ENCODE measurements at places on chromosomes 1 and 21. TPM values are rescaled to one million over a fixed set of nuclear protein-coding genes. Genes with fewer than 3 reads are reported as not detected.
A peak's percentile ranks its signal among the peaks of the same experiment; 100 is the strongest.

DNA sequence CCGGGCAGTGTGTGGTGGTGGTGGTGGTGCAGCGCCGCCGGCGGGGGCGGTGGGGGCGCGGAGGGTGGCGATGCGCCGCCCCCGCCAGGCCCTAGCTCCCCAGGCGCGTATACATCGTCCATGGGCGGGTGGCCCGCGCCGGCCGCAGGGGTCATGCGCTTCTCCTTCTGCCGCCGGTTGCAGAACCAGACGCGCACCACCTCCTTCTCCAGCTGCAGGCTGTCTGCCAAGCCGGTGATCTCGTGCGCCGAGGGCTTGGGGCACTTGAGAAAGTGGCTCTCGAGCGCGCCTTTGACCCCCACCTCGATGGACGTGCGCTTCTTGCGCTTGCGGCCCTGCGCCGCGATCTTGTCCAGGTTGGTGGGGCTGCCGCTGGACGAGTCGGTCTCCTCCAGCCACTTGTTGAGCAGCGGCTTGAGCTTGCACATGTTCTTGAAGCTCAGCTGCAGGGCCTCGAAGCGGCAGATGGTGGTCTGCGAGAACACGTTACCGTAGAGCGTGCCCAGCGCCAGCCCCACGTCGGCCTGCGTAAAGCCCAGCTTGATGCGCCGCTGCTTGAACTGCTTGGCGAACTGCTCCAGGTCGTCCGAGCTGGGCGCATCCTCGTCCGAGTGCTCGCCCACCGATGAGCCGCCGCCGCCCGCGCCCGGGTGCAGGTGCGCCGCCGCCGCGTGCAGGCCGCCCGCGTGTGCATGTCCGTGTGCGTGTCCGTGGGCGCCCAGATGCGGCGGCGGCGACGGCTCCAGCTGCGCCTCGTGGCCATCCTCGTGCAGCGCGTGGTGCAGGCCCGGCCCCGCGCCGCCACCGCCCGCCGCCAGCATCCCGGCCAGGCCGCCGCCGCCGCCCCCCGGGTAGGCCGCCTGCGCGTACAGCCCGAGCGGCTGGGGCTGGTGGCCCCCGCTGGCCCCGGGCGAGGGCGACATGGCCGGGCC lies 926 bp downstream of the POU3F1 start:
- DNase-seq = no peak

DNA sequence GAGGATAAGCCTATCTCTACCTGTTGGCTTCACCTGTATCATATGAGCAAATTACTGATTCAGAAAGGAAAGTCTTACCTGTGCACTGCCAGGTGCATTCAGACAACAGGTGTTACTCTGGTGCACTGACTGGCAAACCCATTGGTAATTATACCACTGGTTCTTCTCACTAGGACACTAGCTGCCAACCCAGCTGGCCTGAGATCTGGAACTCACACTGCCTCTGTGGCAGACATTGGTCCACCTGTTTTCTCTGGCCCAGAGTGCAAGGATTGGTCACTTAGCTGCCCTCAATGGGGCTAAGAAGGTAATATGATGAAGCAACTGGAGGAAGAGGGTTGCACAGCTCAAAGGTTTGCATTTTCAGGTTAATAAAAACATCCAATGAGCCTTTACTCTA lies 140.2 kb upstream of the DNAH14 start:
- DNase-seq = no peak

- DNase-seq = no peak
Measured at GRCh38 chr1:245996811-245997210, 510.3 kb downstream of the SMYD3 start.

DNA sequence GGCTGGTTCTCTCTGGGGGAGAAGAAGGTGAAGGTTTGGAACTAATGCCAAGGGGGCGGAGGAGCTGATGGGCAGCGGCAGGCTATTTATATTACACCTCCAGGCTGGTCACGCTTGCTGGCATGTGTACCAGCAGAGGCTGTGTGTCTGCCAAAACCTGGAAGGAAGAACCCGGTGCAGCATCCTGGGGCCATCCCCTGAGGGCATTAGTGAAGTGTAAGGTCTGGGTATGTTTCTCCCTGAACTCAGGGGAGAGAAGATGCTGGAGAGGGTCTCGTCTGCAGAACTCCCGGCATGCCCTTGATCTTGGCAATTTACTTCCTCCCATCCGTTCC lies 5.3 kb downstream of the DISP3 start:
- DNase-seq = no peak

- no peak for DNase-seq
Measured at GRCh38 chr1:221308534-221309511, 429.6 kb downstream of the HLX start.

SELE gene
- 14.0 TPM for total RNA-seq

DNA sequence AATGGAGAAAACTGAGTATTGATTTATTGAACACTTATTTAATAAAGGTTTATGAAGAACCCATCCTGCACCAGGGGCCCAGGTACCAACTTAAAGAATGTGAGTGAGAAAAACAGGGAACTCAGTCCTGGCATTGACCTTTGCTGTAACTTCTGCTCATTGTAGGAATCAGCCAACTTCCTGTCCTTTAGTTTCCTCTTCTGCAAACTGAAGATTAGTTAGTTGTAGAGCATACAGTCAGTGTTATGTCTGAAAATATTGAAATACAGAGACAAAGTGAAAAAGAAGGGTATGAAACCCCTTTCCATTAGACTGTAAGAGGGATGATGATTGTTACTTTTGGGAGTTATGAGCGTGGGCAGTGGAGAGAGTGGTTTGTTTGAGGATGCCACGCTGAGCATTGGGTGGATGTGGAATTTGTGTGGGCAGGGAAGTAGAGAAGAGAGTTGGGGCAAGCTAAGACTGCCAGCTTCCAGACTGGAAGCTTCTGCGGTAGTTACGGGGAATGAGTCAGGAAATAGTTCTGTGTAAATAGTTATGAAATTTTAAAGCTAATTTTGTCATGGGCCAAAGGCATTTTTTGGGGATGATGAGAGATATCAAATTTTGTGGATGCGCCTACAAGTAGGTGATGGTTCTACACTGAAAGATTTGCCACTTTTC lies 89.2 kb downstream of the GPR88 start:
- DNase-seq = no peak

GRCh38 chr1:12338823-12339222 lies 109.0 kb downstream of the VPS13D start:
- no peak for DNase-seq

DNA sequence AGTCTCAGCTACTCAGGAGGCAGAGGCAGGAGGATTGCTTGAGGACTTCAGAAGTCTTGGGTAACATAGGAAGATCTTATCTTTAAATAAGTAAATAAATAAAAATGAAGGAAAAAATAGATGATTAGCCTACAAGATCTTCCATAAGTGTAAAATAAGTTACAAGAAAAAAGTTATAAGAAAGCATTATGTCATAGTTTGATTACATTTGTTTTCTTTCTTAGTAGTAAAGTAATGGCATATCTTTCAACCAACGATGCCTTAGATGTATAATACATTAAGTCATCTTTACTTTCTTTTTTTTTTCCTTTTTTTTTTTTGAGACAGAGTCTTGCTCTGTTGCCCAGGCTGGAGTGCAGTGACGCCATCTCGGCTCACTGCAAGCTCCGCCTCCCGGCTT lies 46.5 kb downstream of the SNRPE start:
- DNase-seq = no peak

PTGER3 gene
- total RNA-seq = 18.2 TPM

GRCh38 chr21:35871906-35872305 lies 188.4 kb downstream of the SETD4 start:
- DNase-seq = no peak

GRCh38 chr1:27967106-27967883 lies 7.5 kb downstream of the XKR8 start:
- no peak for DNase-seq

GRCh38 chr1:67722292-67722944 lies 37.4 kb downstream of the GADD45A start:
- no peak for DNase-seq

- DNase-seq = no peak
Measured at GRCh38 chr1:148161053-148161901, 9.2 kb upstream of the NBPF11 start.

GRCh38 chr21:35548904-35549615 lies 500.0 kb upstream of the RUNX1 start:
- DNase-seq = no peak

- no peak for DNase-seq
Measured at GRCh38 chr1:53409695-53410094, 49.5 kb upstream of the DMRTB1 start.

DNA sequence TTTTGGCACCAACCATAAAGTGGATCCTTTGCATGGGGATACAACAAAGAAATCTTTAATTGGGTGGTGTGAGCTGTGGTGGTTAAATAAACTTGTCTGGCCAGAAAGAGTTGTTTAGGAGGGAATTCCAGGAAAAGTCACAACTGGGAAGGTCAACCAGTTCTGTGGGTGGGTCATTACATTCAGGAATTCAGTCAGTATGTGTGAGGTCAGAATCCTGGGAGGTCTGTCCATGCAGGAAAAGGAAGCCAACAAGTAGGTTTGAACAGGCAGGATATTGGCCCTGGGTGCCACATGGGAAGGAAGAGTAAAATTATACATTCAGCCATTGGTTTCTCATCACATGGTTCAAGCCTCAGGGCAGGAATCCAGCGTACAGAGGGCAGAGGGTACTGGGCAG lies 162.3 kb upstream of the ADAMTS5 start:
- no peak for DNase-seq

- DNase-seq = no peak
Measured at GRCh38 chr21:25637851-25638659, 1.0 kb upstream of the JAM2 start.

LELP1 gene
- total RNA-seq = not detected

CD84 gene
- 3.8 TPM for total RNA-seq

GRCh38 chr1:226690460-226690982 lies 48.6 kb downstream of the ITPKB start:
- DNase-seq = peak; percentile 59

AVPR1B gene
- total RNA-seq = not detected

- no peak for DNase-seq
Measured at GRCh38 chr21:44018127-44018526, 6.0 kb downstream of the TRAPPC10 start.

- peak; percentile 96 for DNase-seq
Measured at GRCh38 chr1:203006948-203007871, at the start of gene TMEM183A. Gene TMEM183A, plus strand, starts transcription at chr1:203007374. Its CDS starts 92 bp downstream, at chr1:203007466.

KLF18 gene
- total RNA-seq = not detected

GRCh38 chr1:109632671-109633346 lies 13.2 kb downstream of the AMPD2 start:
- no peak for DNase-seq

- DNase-seq = no peak
Measured at GRCh38 chr1:101281751-101282150, 44.9 kb downstream of the S1PR1 start.

DNA sequence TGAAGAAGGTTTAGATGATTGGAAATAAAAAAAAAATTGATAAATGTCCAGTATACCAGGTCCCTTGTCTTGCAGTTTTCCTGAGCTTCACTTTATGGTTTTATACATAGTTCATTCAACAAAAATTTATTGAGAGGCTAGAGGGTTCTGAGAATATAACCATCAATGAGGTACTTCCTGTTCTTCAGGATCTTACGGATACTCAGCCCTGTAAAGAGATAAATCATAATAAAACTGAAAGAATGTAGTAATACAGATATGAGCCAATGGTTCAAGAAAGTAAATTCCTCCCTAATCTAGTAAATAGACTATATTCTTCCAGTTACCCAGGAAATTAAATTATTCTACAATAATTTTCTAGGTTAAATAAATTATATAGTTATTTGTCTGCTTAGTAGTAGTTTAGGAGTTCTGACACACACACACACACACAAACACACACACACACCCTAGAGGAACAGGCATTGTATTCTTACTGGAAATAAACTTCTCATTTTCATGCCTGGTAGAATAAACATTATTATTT lies 70.4 kb upstream of the HMCN1 start:
- no peak for DNase-seq

GRCh38 chr1:188719735-188720134 lies 1757.9 kb downstream of the BRINP3 start:
- DNase-seq = no peak

RCSD1 gene
- total RNA-seq = 13.0 TPM

PLEKHA6 gene
- total RNA-seq = 4.1 TPM

- DNase-seq = peak; percentile 25
Measured at GRCh38 chr1:214538496-214538895, 12.9 kb downstream of the PTPN14 start.

- no peak for DNase-seq
Measured at GRCh38 chr1:229897501-229897900, 169.5 kb upstream of the GALNT2 start.

DNA sequence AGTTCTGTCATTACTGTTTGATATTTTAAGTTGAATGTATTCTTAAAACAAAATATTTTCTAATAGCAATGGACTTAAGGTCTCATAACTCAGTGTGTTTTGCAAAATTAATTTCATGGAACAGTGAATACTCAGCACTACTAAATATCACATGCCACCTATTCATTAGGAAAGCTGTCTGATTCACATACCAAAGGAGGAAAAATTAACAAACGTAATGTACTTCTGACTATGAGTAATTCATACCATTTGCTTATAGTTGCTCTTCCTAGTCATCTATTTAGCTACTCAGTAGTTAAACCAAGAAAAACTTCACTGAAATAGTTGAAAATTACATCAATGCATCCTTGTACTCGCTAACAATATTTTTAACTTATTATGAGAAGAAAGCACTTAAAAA lies 35.2 kb downstream of the TP53BP2 start:
- no peak for DNase-seq

Data from skin of body (tissue), 3 donors.